ENCODE measurements at places on chromosomes 1 and 21. TPM values are rescaled to one million over a fixed set of nuclear protein-coding genes. Genes with fewer than 3 reads are reported as not detected.

DNA sequence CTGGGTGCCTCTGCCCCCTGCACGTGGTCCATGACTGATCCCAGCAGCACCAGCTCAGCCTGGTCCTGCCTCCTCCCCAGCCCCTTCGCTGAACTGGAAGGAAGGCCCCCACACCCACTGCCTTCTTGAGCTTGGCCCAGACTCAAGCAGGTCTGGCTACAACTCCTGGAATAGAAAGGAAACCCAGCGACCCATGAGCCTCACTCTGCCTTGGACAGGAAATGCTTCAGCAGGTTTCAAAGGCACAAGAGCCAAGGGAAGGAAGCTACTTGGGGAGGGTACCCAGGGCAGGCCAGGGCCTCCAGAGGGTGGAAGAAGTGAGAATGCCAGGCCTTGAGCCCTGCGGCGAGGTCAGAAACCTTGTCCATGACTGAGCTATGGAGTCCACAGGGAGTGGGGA is 35.9 kb upstream of the RD3 start:
- no peak for DNase-seq

DNA sequence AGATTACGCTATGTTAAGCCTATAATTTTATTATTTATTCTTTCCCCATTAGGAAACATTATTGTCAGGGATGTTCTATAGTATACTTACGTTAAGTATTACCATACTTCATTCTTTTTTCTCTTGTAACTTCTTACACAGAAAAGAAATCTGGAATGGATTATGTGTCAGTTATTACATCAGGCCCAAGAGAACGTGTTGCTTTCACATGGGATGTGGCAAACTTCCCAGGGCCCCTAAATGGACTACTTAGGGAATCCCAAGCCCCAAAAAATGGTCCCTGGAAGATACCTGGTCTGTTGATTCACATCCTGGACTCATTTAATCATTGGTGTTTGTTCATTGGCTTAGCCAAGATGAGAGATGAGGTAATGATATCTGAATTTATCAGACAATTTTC is 249.8 kb downstream of the NRIP1 start:
- no peak for DNase-seq

- peak; percentile 83 for DNase-seq
These were observed 8.2 kb downstream of the SYTL1 start for GRCh38 chr1:27349784-27350662.

- no peak for DNase-seq
These were observed 61.8 kb downstream of the RUNX3 start for GRCh38 chr1:24868016-24868875.

GRCh38 chr1:162003061-162003829 is 20.4 kb downstream of the OLFML2B start:
- DNase-seq, result peak; percentile 99

GRCh38 chr1:199449681-199450080 is 577.8 kb upstream of the NR5A2 start:
- no peak for DNase-seq

GRCh38 chr1:8019229-8019620 is 6.9 kb downstream of the ERRFI1 start:
- DNase-seq, result no peak

GRCh38 chr21:33898586-33898985 is 17.0 kb downstream of the ATP5PO start:
- DNase-seq, result no peak

GRCh38 chr1:23198373-23198772 is 18.9 kb downstream of the HTR1D start:
- DNase-seq, result peak; percentile 83

DNA sequence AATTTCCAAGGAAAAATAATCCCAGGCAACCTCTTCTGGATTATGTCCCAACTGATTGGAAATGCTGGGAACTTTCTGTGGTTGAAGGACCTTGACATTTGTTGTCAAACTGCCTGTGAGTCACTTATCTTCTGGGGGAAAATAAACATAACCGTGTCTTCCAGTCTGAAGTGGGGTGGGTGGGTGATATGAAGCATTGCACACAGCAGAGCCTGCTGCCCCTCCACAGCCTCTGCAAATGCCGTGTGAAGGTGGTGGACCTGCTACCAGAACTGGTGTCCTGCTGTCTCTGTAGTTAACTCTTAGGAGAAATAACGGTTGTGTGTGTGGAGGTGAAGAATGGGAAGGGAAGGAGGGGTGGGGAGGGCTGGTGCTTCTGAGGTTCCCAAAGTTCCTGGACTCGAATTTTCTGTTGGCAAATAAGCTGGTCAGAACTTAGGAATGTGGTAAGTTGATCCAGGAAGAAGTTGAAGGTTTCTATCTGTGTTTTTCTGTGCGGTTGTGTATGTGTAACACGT is 23.2 kb downstream of the GALNT2 start:
- DNase-seq, result peak; percentile 73

DNA sequence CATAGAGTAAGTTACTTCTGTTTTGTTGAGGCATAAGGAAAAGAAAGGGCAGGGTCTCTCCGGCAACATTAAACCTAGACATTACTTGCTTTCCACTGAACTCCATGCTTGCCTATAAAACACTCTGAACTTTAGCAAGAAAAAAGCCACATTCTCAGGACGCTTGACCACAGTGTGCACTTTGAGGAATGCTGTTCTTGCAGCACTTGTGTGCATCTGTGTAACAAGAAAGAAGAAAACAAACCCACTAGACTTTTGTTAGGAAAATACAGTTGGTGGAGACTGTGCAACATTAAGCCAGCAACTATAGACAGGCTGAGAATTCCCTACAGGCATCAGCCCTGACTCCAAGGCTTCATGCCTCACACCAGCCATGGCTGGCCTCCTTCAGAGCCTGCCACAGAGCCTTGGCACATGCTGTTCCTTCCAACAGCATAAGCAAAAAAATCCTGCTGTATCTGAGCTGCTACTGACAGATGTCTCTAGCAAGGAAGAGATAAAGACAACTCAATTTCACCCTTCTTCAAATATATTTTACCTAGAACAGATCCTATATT is 5.8 kb downstream of the PDZK1 start:
- DNase-seq, result no peak

DNA sequence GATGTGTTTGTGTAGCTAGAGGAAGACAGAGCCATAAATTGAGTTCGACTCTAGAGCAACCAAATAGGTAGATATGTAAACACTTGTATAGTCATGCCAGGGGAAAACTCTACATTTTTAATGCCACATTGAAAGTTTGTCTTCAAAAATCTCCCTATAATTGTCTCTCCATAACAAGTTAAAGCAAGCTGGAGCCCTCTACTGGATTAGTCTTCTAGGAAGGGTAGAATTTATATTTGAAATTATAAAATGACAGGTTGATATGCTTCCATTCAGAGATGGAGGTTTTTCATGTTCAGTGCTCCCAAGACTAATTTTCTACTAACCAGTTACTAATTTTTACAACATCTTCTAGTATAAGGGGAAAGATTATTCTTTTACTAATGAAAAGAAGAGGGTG is 13.1 kb upstream of the COL24A1 start:
- no peak for DNase-seq

DNA sequence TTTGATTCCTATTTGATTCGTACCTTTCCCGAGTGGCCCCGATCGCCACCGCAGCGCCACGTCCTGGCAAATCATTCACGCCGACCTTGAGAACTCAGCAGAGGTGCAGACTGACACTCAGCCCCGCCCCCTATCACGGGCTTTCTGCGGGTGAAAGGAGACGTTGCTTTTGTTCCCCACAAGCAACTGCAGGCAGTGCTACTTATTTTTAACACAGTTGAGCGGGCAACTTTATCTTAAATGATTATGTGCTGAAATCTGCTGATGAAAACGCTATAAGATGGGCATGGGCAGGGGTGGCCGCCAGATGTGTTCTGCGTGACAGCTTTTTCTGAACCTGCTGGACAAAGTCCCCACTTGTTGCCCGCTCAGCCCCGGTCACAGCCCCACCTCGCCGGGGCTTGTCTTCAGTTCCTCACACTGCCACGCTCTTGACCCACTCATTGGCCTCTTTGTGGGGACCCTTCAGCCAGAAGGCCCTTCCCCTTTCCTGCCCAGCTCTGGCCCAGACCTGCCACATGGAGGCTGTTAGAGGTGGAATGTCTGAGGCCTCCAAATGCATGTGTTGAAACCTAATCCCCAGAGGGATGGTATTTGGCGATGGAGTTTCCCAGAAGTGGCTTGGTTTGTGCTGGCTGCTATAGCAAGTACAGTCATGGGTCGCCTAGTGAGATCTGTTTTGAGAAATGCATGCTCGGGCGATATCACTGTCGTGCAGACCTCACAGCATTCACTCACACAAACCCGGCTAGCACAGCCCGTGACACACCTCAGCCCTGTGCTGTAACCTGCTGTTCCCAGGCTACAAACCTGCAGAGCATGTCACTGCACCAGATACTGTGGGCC is 15.7 kb upstream of the PDXK start:
- peak; percentile 52 for DNase-seq

DNA sequence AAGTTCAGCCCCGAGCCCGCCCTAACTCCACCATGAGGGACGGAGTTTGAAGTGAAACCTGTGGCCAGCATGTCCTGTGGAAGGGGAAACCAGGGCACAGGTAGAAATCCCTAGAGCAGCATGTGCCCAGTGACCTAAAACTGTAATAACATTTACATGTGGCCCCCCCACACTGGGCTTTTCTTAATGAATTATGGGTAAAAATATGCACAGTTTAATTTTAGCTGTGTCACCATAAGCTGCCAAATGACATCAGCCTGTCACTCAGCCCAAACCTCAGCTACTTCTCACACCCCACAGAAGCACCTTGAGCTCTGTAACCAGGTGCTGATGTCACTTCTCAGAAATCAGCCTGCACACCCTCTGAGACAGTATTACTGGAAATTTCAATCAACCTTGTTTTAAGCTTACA is 50.0 kb upstream of the SLC19A1 start:
- no peak for DNase-seq

DNA sequence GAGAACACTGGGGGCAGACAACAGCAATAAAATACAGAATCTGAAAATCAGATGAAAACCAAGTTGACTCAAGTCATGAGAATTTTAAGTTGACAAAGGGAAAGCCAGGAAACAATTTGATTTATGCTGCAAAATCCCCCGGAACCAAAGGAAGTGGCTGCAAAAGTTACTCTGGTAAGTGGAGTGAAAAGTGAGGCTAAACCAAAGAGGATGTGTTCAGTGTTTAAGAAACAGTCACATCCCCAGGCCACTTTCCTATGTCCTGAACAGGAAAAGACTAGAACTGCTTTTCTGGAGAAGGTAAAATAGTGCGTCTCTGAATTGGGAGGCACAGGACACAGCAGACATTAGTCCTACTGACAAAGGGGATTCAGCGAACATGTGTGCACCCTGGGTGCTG is 5.9 kb downstream of the TARBP1 start:
- no peak for DNase-seq

DNA sequence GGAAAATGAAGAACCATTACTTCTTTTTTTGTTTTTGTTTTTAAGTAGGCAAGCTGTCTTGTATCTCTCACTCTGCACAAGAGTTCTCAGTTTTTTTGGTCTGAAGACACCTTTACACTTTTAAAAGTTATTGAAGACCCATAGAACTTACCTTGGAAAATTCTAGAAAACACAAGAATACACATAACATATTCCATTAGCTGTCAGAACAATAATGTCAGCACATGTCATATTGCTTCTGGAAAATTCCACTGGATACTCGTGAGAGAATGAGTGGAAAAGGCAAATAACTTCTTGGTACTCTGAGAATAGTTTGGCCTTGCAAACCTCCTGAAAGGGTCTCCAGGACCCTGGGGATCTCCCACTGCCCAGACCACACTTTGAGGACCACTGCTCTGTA is 4.8 kb downstream of the FBXO28 start:
- no peak for DNase-seq

- peak; percentile 95 for DNase-seq
These were observed 6.5 kb downstream of the KCNN3 start for GRCh38 chr1:154863315-154864174.

DNA sequence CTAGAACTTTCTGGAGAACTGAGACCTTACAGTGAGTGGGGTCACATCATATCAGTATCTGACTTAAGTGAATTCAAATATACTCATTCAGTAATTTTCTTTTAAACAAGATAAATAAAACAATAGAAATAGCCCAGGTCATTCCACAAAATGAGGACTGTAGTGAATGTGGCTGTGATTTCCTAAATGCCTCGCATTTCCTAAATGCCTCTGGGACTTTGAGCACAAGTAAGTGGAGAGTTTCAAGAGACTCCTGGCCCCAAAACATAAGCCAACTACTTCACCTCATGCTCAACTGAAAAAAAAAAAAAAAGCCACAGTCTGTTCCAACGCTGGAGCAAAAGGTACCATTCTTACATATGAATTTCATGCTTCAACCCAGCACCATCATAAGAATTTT is 81.5 kb downstream of the ZNF281 start:
- DNase-seq, result no peak

DNA sequence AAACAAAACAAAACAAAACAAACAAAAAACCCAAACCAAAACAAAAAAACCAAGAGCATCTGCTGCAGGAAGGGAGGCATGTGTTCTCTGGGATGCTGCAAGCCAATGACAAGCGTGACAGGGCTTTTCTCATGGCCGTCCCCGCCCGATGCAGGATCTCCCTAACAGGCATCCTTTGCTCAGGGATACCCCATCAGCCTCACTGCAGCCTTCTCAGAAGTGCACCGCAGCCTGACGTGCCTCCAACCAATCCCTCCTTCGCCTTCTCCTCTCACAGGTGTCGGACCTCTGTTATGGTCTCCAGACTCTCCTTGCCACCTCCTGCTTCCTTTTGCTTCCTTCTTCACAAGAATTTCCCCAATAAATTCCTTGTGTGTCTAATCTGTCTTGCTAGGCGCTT is 147.2 kb downstream of the PCP4 start:
- DNase-seq, result no peak

- DNase-seq, result no peak
These were observed 10.0 kb downstream of the TP53BP2 start for GRCh38 chr1:223835754-223836153.

DNA sequence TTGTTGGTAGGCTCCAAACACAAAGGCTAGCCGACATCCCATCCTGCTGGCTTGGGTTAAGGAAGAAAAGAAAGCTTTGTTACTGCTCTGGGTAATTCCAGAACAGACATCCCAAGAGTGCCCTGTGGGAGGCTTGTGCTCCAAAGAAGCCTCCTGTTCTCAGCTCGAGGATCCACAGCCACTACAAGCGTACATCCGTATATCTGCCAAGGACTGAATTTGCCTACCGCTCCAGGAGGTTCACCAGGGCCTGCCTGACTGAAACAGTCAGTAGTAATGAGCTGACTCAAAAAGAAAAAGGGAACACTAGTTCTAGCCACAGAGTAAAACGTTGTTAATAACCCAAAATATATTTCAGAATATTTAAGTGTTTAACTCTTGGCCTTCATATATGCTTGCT is 24.8 kb upstream of the MUTYH start:
- no peak for DNase-seq

GRCh38 chr21:37430184-37430821 is 63.7 kb downstream of the DYRK1A start:
- DNase-seq, result no peak

CD84 gene
- total RNA-seq, result not detected

GNL2 gene
- 144 TPM for total RNA-seq

C8A gene
- not detected for total RNA-seq

RPTN gene
- not detected for total RNA-seq

PKP1 gene
- total RNA-seq, result 0.34 TPM

HES2 gene
- total RNA-seq, result not detected

OR2AK2 gene
- not detected for total RNA-seq

GPR52 gene
- total RNA-seq, result not detected

NBPF10 gene
- total RNA-seq, result 0.46 TPM

All from Daoy (cell line).